ENCODE measurements at places on chromosomes 6 and 20.

DNA sequence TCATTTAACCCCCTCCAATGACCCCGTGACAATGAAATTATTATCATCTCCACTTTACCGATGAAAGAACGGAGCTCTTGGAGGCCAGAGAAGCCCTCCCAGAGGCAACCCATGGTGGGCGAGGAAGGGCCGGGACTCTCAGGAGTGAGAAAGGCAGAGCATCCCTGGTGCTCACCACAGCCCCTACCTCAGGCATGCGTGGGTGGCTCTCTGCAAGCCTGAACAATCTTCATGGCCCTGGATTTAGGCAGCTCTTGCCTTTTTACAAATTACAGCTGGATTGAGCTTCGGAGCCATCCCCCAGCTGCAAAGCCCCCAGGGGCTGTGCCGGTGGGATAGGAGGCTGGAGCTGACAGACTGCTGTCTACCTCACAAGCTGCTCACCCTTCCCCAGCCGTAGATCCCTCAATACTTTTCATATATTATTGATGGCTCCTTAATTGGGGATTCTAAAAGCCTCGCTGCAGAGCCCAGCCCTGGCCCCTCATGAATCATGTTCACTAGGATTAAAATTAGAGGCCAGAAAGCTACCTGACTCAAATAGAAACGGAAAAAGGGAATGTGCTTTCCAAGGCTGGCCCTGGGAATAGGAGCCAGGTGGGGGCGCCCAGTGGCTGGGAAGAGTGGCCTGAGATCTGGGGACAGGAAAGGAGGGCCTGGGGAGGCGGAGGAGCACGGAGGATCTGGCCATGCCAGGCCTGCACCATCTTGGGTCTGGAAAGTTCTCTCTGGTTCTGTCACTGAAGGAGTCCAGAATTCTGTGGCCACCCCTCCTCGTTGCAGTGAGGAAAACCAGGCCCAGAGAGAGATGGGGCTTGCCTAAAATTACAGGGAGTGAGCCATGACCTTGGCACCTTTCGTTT is 29.1 kb downstream of the CPNE5 start:
- no peak for DNase-seq

- no peak for DNase-seq
These were observed 44.1 kb downstream of the DUSP22 start for GRCh38 chr6:336159-337114.

- DNase-seq: no peak
These were observed 6.5 kb upstream of the CEP250 start for GRCh38 chr20:35448788-35449373.

DNA sequence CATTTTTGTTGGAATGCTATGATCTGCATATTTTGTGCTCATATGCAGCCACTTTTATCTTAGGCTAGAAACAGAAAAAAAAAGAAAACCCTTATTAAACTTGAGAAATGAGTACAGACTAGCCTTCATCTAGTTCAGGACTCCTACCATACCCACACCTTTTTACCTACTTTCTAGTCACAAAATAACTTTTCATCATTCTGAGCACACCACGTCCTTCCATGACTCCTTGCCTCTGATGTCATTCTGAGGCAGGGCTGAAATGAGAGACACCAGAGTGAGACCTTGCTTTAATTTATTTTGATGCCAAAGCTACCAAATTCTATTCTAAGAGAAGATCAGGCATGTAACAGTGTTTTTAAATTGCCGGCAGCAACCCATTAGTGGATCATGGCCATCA is 38.8 kb downstream of the SNX3 start:
- no peak for DNase-seq

DNA sequence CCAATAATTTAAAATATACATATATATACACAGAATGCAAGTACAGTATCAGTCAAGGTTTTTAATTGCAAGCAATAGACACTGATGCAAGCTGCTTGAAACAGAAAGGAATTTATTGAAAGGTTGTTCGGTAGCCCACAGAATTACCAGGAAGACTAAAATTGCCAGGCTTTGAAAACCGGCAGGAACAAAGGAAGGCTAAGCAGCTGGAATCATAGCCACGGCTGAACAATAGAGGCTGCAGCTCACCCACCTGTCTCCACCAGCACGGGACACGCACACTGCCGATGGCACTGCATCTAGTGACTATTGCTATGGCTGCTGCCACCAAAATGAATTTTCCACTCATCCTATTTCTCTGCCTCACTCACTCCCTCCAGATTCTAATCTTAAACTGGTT is 22.0 kb upstream of the L3MBTL3 start:
- no peak for DNase-seq

DNA sequence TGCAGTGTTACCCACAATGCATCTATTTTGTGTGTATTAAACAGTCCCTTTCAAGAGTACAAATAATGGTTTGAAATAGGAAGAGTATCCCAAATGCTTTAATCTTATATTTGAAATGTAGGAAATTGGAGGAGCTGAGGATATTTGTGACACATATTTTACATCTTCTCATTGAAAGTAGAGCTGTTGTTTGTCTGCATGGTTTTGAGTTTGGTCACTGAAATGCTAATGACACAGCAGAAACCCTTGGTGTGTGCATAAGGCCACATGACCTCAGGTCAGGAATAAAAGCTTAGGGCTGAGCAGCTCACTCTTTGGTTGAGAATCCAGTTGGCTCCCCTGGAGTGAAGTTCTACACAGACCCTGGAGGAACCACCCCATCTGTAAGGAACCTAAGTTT is 49.8 kb downstream of the TPD52L1 start:
- DNase-seq: no peak

DNA sequence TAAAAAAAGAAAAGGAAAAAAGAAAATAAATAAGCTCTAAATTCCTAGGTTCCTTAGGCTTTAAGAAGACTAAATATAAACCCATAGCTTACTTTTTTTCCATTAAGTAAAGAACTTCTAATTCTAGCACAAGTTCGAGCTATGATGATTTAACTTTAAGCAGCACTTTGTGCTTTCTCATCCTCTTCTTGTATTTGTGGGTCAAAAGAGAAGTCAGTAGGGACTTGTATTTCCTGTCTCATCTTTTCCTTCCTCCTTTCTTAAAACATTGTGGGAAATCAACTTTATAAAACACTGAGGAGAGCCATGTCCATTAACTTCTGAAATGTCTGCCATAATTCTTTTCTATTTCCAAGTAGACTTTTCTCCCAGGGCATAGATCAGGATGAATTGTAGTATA is 637.7 kb upstream of the CITED2 start:
- no peak for DNase-seq

DNA sequence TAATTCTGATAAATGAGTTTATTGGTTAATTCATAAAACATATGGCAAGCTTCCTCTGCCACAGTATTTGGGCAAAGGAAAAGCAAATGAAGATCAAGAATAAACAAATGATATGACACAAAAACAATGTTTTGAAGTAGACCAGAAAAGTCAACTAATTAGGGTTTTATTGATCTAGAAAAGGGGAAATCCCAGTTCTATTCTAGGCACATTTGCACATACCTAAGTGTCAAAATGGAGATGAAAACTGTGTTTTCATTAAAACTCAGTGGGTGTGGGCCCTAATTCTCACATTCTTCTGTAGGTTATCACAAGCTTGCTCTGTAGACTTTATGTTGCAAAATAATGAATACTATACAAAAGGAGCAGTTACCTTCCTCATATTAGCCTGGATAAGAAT is 69.0 kb upstream of the TENT5A start:
- no peak for DNase-seq

DNA sequence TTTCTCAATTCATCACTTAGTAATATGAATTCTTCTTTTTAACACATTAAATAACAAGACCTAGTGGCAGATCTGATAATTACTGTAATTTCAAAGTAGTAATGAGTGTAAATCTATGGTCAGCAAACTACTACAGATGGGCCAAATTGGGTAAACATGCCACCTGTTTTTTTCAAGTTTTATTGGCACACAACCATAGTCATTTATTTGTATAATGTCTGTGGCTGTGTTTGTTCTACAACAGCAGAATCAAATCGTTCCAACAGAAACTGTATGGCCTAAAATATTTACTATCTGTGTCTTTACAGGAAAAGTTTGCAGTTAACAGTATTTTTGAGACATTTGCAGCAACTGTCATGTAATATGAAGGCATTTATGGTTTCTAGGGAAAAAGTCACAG is 86.1 kb upstream of the EYA2 start:
- no peak for DNase-seq

DNA sequence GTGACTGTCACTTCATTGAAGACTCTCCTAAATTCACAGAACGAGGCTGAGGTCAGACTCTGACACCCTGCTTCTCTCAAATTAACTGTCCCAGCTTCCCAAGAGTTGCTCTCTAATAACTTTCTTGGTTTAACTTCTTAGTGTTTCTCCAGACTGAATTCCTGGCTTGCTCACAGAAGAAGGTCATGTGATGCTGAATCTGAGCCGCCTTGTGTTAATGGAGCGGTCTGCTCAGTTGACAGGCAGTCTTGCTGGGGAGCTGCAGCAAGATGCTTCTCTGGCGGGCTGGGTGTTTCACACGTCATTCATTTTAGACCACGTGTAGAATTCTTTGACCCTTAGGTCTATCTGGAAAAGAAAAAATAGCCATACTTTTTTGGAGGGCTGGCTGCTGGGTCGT is 107.3 kb downstream of the FOXO3 start:
- no peak for DNase-seq

GRCh38 chr6:167345960-167346359 is 21.1 kb downstream of the TTLL2 start:
- DNase-seq: no peak

DNA sequence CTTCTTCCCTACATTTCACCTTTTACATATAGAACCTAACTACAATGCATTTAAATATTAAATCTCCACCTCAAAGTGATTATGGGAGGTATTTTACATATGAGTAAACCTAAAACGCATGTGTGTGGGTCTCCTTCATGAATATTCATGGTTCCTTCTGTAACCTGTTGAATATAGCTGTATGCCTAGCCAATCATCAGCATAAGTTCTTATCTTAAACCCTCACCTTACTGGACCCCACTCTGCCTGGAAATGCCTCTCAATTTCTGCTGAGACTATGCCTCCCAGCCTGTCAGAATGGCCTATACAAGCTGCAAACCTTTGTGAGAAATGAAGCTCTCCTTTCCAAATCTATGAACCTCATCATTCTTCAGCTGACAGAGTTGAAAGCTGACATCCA is 21.3 kb downstream of the CEP85L start:
- no peak for DNase-seq

DNA sequence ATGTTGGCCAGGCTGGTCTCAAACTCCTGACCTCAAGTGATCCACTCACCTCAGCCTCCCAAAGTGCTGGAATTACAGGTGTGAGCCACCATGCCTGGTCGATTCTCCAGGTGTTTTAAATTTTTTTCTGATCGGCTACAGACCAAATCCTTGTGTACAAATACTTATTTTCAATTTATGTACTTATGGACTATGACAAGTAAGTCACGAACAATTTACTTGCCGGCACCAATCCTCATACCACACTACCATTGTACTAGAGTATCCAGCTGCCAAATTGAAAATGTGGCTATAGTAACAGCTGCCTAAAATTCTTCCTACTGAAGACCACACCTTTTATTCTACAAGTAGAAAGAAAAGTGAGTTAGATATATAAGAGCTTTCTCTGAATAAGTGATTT is 26.9 kb downstream of the LIN28B start:
- DNase-seq: no peak

- DNase-seq: no peak
These were observed 306.1 kb downstream of the QKI start for GRCh38 chr6:163720460-163721235.

DNA sequence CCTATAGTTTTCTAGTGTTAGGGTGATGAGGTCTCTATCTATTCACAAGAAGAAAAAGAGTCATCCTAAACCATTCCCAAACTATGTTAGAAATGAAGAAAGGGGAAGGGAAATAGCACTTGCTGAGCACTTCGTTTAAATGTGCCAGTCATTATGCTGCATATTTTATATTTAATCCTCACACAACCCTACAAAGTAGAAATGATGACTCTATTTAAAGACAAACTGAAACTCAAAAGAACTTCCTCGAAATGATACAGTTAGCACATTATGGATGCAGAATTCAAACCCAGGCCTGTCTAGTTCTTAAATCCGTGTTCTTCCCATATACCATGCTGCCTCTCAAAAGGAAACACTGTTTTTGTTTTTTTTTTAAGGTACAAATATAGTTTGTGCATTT is 174.6 kb downstream of the GMPR start:
- DNase-seq: no peak

DNA sequence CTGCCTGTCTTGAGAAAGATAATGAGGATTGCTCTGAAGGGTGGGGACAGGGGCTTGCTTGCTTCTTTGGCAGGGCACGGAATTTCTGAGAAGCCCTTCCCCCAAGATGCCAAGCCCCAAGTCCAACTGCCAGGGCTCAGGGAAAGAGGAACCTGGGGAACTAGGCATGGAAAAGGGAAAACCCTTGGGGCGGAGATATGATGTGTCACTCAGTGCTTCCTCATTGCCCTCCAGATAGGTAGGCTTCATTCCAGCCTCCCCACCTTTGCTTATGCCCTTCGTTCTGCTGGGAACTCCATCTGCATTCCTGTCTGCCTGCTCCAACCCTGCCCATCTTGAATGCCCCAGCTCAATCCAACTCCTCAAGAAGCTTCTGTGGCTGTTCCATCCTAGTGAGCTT is 61.2 kb downstream of the VEGFA start:
- DNase-seq: no peak

- no peak for DNase-seq
These were observed 287.9 kb downstream of the CDC5L start for GRCh38 chr6:44675449-44675848.

GRCh38 chr6:164856138-164856537 is 453.3 kb downstream of the C6orf118 start:
- no peak for DNase-seq

GRCh38 chr20:42496595-42496994 is 693.1 kb downstream of the PTPRT start:
- DNase-seq: no peak

GRCh38 chr6:128024969-128025368 is 124.1 kb upstream of the THEMIS start:
- DNase-seq: no peak

- DNase-seq: no peak
These were observed 33.7 kb upstream of the SUMO4 start for GRCh38 chr6:149366267-149366921.

DNA sequence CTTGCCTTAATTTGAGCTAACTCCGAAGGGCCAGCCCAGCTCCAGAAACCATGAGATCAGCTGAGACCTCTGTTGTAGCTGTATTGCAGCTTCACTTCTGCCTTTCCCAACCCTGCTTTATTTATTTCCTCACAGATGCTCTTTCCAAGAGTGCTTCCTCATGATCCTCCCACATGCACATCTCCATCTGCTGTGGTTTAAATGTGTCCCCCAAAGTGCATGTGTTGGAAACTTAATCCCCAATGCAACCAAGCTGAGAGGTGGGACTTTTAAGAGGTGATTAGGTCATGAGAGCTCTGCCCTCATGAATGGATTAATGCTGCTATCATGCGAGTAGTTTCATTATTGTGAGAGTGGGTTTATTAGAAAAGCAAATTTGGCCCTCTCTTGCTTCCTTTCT is 164.4 kb upstream of the TAB2 start:
- DNase-seq: no peak

Measured in kidney capillary endothelial cell (primary cell).